ENCODE measurements at places on chromosomes 6 and 20.

GRCh38 chr6:154901876-154902552 lies 93.1 kb upstream of the TIAM2 start:
- DNase-seq, result peak; percentile 67

DNA sequence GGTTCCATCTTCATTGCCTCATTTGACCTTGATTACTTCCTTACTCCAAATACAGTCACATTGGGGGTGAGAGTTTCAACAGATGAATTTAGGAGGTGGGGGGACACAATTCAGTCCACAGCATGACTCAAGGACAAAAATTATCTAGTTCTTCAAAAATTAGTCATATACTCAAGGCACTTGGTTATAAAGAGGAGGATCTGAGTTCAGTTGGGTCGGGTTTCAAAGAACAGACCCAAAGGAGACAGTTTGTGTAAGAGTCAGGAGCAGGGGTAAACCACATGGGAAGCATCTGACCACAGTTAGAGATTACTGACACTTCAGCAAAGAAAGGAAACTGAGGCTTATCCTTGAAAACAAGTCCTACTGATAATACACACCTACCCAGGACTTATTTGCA lies 138.0 kb downstream of the TBC1D7 start:
- DNase-seq, result no peak

GRCh38 chr6:13913226-13914001 lies 11.3 kb upstream of the RNF182 start:
- no peak for DNase-seq

GRCh38 chr20:21556398-21556797 lies 42.5 kb upstream of the NKX2-2 start:
- no peak for DNase-seq

DNA sequence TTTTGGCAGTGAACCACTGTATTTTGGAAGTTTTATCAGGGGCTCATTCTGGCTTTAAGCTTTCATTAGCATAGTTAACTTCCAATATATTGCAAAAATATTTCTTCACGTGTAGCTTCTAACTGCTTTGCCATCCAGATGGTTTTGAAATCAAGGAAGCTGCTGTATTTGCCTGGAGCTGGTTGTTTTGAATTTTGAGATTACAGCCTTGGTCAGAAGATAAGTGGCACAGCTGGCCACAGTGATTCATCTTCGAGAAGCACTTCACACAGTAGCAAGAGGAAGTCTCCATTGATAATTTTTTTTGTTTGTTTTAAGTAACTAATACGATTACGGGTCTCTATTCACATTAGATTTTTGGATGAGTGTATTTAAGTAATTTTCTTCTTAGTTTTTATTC lies 3.8 kb downstream of the APCDD1L start:
- DNase-seq, result no peak

GRCh38 chr6:154909821-154910220 lies 85.3 kb upstream of the TIAM2 start:
- DNase-seq, result no peak

GRCh38 chr20:31644701-31645100 lies 7.0 kb downstream of the COX4I2 start:
- no peak for DNase-seq

DNA sequence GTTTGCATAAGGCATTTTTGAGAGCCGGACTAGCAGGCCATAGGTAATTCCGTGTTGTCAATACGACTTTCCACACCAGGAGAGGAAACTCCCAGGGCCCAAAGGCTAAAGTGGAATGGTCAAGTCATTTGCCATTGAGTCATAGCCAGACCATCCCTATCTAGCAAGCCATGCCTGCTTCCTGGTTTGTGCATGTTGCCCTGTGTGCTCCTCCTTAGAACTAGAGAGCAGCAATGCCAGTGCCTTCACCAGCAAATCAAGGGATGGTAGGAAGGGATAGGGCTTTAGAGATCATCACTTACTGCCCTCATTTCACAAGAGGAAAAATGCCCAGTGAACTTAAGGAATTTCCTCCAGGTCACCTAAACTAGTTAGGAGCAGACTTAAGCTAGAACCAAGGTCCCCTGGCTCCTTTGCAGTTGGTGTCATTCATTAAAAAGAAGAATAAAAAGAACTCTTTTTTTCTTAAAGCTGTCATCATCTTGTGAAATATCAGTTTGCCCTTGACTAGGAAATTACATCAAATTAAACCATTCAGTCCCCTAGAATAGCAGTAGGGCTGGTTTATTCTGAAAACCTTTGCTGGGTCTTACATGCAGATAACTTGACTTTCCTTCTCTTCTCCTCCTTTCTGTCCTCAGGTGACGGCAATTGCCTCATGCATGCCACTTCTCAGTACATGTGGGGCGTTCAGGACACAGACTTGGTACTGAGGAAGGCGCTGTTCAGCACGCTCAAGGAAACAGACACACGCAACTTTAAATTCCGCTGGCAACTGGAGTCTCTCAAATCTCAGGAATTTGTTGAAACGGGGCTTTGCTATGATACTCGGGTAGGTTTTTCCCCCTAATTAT lies 7.4 kb downstream of the TNFAIP3 start:
- DNase-seq, result no peak

GRCh38 chr6:145457556-145457955 lies 277.8 kb downstream of the EPM2A start:
- DNase-seq, result no peak

DNA sequence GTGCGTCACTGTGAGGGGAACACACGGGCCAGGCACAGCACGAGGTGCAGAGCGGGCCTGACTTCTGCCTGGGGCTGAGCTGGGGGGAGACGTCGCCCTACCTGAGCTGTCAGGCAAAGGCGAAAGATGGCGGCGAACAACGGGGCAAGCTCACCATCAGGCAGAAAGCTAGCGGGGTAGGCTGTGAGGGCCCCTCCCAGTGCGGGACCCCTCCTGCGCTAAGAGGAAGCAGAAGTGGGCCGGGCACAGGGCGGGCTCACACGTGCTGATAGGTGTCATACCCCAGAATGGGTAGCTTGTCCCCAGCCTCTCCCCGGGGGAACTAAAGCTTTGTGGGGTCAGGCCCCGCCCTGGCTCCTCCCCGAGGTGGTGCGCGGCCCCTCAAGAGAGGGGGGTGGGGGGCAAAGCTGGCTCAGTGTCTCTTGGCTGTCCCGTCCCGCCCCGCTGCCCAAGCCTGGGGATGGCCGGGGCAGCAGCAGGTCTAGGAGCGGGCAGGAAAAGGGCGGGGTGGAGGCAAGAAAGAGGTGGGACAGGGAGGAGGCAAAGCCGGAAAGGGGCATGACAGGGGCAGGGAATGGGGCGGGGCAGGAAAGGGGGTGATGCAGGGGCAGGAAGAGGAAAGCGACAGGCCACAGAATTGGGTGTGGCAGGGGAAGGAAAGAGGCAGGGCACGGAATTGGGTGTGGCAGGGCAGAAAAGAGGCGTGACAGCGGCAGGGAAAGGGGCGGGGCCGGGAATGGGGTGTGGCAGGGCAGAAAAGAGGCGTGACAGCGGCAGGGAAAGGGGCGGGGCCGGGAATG lies 14.7 kb downstream of the UCKL1 start:
- no peak for DNase-seq

- no peak for DNase-seq
These were observed 159.8 kb downstream of the RPS12 start for GRCh38 chr6:132974122-132974521.

DNA sequence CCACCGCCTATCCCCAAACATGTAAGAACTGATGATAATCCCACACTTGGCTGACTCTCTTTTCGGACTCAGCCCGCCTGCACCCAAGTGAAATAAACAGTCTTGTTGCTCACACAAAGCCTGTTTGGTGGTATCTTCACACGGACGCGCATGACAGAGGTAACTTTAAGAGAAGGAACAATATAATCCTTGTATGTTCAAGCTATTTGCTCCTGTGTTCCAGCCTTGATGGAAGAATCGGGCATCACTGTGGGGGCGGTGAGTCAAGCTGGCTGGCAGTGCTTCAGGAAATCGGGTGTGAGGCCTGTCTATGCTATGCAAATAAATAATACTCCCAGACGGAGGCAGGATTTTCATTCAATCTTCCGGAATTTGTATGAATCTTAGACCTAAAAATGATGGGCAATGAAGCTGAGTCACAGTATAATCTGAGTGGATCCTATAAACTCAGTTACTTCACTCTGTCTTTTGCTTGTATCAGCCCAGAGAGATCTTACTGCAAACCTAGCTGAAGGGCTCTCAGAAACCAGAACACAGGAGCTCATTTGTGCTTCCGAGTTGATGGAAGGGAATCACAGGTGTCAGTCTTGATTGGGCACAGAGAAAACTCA lies 45.2 kb upstream of the NT5E start:
- DNase-seq, result no peak

GRCh38 chr6:125781314-125781868 lies 9.4 kb upstream of the NCOA7 start:
- peak; percentile 23 for DNase-seq

GRCh38 chr6:53737746-53738145 lies 57.1 kb upstream of the LRRC1 start:
- no peak for DNase-seq

DNA sequence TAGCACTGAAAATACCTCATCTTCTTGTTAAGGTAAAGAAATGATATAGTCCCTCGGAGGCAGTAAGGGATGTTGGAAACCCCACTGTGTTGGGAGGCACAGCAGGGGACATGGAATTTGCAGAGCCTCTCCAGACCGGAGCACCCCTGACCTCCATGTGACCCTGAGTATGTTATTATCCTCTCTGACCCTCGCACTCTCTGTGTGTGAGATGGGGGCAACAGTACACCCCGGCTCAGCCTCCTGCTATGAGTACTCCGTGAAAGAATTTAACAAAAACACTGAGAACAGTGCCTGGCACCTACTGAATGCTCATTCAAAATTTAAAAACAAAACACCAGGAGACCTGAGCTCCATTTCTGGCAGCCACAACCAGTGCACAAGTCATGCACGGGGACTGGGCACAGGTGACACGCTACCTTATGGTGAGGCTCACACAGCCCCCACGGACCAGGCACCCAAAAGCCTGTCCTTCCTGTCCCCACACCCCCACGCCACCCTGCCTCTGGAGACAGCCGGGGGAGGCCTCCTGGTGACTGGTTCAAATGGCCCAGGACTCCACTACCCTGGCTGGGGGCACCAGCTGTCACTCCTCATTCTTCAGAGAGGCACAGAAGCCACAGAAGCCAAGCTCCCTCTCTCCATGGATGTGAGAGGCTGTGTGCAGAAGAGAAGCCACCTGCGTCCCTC lies 6.1 kb downstream of the NINL start:
- DNase-seq, result no peak

- no peak for DNase-seq
These were observed 7.9 kb upstream of the SDCBP2 start for GRCh38 chr20:1336699-1337367.

GRCh38 chr20:5745416-5746030 lies 4.7 kb upstream of the SHLD1 start:
- no peak for DNase-seq

DNA sequence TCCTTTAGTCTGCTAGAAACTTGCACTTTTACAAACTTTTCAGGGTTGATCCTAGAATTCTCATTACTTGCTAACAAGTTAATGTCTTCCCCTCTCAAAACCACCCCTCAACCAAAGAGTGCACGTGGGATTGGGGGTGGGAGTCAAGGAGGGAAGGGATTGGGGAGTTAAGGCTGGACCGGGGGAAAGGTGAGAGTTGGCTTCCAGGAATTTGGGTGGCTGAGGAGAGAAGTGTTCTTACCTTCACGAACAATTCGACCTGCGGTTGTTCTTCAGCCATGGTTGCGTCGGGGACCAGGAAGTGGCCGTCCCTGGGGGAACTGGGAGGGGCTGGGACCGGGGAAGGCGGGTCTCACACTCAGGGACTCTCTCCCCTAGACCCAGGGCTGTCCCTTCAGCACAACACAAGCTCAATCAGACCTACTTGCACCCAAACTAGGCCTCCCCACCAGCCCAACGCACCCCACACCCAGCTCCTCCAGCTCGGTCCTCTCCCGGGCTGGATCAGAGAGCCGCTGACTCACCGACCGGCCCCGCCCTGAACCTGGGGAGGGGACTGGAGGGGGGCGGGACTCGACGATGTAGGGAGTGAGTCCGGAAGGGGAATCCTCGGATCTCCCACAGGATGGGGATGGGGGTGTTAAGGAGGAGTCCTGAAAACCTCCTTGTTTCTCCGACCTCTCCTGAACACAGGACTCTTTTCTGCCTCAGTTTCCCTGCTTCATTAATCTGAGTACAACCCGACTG lies at the start of gene CLIC1:
Gene CLIC1, minus strand, starts transcription at position 510 of the 747 bp plus-strand sequence. Its CDS starts 230 bp downstream, at position 280.
- peak; percentile 54 for DNase-seq

GRCh38 chr6:52305948-52306767 lies 21.6 kb upstream of the MCM3 start:
- no peak for DNase-seq

- no peak for DNase-seq
These were observed 104.0 kb downstream of the ZFAND3 start for GRCh38 chr6:37923514-37923913.

- DNase-seq, result no peak
These were observed 6.3 kb upstream of the WFDC13 start for GRCh38 chr20:45695496-45695895.

DNA sequence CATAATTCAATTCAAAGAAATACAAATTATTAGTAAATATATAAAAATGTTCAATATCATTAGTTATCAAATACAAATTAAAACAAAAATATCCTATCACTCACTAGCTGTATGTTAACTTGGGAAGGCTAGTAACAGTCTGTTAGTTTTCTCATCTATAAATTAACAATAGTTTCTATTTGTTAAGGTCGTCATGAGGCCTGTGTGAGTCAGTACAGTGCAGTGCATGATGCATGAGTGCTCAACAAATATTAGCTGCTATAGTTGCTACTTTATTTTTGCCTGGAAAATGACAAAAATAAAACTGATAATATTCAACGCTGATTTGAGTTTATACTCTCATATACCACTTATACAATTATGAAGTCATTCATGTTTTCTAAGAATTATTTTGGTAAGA lies 401.6 kb upstream of the RUNX2 start:
- no peak for DNase-seq

- DNase-seq, result no peak
These were observed 466.2 kb downstream of the CDH26 start for GRCh38 chr20:60424267-60424902.

DNA sequence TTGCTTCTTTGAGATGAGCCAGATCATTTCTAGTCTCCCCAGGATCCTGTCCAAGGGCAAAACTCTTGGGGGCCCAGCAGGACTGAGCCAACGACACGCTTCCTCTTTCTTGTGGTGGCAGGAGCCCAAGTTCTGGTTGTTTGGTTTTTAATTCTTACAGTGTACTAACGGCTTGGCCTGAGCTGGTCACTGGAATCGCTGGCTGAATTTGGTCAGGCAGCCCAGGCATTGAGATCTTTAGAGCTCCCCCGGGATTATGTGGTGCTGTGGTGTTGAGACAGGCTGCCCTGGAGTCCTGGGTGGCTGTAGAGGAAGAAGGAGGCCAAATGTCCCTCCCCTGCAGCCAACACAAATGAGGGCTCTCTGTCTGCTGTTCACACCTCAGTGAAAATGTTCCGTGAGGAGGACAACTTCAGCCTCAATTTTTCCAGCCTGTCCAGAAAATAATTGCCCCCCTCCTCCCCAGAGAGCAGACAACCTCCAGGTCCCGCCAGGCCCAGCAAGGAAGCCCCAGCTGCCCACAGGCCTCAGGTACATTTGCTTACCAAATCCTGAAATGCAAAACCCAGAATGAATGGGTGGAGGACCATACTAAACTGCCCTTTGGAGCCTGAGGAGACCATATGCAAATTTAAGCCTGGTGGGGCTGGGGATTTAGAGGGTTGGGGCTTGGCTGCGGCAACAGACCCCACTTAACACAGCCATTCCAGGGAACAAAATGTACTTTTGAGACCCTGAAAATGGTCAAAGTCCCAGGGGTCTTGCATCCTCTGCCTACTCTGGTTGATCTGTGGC lies 23.6 kb downstream of the BNIP5 start:
- DNase-seq, result no peak

GRCh38 chr6:43833223-43833995 lies 63.4 kb downstream of the VEGFA start:
- no peak for DNase-seq
